CD4-positive, alpha-beta T cell (primary cell): ENCODE measurements at places on chromosomes 1 and 21.

DNA sequence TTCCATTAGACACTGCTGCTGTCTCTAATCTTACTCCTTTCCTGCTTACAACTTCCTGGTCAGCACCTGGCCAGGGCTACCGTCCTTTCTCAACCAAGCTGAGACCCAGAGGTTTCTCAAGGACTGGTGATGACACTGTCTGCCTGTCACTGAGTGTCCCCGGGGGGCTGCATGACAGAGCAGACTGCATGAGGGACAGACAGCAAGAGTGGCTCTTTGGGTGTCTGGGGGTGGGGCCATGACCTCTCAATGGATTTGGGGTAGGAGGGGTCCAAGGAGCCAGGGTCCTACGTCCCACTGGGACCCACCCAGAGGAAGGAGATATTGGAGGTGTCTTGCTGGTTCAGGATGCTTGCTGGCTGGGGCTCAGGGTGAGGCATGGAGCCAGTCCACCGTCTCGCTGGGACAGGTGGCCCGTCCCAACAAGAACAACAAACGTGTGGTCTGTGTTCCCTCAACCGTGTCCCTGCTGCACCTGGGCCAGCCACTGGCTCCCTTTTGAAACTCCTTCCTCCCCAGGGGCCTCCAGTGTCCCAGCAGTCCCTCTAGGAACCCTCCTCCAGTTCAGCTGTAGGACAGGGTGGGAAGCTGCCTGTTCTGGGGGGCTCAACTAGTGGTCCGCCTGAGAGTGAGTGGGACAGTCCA lies 344.6 kb upstream of the AJAP1 start:
- no peak for DNase-seq

- no peak for DNase-seq
Observed at GRCh38 chr1:189646066-189646465, 831.6 kb downstream of the BRINP3 start.

- DNase-seq: no peak
Observed at GRCh38 chr1:31208361-31208945, 31.2 kb downstream of the NKAIN1 start.

GRCh38 chr1:187244623-187245022 lies 415.9 kb downstream of the PLA2G4A start:
- no peak for DNase-seq

DNA sequence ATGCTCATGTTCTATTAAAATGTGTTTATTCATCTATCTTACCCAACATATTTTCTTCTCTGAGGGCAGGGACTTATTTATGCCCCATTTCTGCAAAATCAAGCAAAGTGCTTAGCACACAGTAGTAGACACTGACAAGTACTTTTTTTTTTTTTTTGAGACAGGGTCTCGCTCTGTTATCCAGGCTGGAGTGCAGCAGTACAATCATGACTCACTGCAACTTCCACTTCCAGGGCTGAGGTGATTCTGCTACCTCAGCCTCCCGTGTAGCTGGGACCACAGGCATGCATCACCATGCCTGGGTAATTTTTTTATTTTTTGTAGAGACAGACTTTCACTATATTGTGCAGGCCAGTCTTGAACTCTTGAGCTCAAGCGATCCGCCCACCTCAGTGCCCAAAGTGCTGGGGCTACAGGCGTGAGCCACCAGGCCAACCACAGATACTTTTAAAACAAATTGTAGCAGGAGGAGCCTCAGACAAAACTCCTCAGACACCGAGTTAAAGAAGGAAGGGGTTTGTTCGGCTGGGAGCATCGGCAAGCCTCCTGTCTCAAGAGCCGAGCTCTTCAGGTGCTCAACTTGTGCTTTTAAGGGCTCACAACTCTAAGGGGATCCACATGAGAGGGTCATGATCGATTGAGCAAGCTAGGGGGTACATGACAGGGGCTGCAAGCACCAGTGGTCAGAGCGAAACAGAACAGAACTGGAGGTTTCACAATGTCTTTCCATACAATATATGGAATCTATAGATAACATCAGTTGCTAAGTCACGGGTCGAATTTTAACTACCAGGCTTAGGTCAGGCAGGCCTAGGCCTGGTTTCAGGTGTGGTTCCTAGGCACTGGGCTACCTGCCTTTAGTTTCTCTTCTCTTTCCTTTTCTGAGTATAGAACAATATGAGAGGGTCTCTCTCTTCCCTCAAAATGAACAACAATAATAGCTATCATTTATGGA lies 5.7 kb upstream of the TMEM167B start:
- DNase-seq: no peak

- no peak for DNase-seq
Observed at GRCh38 chr1:36455386-36455785, 5.1 kb upstream of the OSCP1 start.

DNA sequence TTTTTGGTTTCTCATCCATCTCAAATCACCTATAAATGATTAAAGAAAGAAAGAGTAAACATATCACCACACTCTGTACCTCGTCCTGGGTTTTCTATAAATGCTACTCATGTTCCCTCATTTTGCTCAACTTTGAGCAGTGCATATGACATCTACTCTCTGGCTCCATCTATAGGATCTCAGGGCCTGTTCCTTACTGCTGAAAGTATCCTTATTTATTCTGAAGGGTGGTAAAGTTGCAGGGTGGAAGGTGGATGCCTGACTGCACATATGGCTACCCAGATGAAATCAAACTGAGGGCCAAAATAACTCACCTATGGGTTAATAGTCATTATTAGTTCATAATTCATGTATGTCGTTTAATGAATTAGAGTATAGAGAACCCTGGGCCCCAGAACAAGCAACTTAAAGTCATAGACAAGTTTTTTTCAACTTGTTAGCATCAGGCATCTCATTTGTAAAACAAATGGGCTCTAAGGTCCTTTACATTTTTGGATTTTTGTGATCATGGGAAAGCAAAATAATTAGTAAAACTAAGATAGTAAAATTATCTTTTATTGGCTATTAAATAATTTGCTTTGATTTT lies 46.5 kb downstream of the NCF2 start:
- DNase-seq: no peak

DNA sequence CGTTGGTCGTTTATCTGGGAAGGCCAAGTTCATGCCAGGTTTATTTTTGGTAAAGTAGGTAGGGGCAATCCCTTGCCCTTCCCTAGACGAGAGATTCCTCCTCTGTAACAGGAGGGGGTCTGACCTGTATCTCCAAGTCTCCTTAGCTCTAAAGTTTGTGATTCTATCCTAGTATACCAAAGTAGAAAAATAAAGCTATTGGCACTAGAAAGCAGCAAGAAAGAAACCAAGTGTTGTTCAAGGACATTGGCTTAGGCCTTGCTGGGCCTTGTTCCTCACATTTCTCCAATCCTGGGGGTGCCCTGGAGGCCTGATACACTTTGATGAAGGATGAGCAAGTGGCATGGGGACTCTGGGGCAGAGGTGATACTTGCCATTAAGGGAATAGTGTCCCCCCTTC lies 814 bp downstream of the MTARC2 start:
- DNase-seq: no peak

DNA sequence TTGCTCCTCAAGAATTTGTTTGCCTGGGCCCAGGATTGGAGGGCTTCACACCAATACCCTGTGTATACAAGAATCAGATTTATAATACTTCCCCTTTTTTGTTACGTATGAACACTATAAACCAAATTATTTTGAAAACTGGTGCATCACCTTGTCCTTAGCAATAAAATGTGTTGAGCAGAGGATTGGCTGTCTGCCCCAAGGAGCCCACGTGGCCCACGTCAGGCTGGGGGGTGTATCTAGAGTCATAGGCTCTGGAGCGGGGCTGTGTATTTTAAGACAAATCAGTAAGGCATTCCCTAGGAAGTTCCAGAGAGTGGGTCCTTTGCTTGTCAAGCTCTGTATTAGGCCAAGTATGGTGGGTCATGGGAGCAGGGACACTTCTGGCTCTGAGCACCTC lies 2.0 kb upstream of the ST3GAL3 start:
- DNase-seq: no peak

- DNase-seq: no peak
Observed at GRCh38 chr1:79497193-79497773, 490.8 kb upstream of the ADGRL4 start.

DNA sequence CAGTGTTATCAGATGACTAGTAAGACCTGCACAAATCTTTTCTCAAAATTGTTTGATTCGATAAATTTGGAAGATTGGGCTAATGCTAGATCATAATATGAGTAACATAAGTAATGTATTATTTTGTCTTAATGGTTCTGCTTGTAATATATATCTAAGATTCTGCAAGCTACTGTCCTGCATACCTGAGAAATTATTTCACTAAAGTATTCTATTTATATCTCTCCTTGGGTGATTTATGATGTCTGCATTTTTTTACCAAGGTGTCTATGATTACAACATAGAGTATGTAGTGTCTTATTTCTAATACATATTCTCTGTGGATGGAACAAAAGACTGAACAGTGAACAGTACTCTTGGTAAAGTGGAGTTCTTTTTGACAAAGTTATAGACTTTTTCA lies 166.6 kb downstream of the CLEC20A start:
- DNase-seq: no peak

- no peak for DNase-seq
Observed at GRCh38 chr1:170356585-170356984, 175.4 kb upstream of the GORAB start.

- DNase-seq: no peak
Observed at GRCh38 chr1:65255035-65255655, 54.2 kb upstream of the DNAJC6 start.

GRCh38 chr1:246515390-246516005 lies 8.4 kb upstream of the SMYD3 start:
- no peak for DNase-seq

GRCh38 chr1:154154534-154155191 lies at the start of gene NUP210L:
NUP210L (minus strand) TSS chr1:154155073.
- DNase-seq: no peak

DNA sequence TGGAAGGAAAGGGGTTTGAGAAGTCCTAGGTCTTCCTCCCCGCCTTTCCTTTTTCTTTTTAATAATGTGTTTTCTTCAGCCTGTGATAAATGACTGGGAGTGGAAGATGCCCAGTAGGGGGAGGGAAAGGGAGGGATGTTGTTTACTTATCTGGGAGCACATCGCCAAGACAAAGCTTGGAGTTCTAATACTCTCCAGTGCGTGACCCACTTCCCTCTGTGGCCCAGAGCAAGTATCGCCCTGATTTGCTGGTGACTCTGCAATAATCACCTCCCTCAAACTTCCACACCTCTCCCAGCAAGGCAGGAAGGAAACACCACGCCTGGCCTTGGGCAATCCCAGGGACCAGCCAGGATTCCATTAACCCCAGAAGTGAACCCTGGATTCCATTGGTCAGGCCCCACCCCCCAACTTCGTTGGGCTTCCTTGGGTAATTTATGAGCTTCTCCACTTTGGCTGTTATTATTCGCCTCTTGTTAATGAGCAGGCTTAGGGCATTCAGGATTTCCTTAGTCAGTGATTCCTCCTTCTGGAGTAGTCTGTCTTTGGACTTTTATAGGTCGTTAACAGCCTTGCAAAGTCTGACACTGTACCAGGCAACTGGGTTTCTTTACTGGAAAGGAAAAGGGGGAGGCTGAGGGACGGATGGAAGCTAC lies 24.3 kb upstream of the GRHL3 start:
- DNase-seq: no peak

DNA sequence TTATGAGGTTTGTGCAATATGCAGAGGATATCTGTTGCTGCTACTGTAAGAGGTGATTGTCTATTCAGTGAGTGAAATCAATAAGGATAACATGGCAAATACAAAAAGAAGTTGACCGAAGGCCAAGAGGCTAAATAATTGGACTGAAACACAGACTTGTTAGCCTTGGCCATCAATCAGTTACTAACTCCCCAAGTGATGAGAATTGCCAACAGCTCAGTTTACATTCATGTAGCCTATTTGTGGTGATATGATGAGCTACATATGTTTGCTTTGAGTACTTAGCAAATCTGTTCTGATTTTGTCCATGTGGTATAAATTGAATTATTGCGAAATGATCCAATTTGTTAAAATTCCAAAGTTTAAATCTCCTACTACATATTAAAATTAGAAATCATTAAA lies 68.6 kb upstream of the VAV3 start:
- DNase-seq: no peak

DNA sequence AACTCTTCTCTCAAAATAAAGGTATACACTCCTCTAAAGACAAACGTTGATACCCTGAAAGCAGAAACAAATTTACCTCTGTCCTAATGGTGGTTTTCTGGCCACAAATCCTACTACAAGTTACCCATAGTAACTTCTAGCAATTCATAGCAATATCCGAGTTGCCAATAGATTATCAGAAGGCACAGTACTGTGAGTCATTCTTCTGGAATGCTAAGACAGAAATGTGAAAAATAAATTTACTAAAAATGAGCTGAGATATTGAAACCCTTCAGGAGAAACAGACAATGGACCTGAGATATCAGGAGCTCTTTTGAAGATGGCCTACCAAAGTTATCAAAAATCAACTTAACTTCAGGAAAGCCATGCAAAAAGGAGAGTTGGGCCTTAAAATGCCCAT lies 715.0 kb upstream of the ADAMTS5 start:
- no peak for DNase-seq

DNA sequence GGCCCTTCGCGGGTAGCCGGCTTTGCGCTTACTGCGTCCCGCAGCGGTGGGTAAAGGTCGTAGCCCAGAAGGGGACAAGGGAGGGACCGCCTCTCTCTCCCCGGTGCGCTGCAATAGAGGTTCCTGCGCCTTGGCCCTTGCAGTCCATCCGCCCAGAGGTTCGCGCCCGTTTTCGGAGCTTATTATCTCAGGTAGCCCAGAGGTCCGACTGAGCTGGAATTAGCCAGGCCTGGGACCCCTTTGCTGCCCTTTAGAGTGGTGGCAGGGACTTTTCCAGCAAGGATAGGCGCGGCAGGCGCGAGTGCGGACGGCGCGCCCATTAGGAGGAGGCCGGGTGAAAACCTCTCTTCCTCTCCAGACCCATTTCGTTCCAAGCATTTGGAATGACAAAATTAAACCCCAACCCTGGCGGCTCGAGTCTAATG lies 5.0 kb downstream of the LHX4 start:
- no peak for DNase-seq

DNA sequence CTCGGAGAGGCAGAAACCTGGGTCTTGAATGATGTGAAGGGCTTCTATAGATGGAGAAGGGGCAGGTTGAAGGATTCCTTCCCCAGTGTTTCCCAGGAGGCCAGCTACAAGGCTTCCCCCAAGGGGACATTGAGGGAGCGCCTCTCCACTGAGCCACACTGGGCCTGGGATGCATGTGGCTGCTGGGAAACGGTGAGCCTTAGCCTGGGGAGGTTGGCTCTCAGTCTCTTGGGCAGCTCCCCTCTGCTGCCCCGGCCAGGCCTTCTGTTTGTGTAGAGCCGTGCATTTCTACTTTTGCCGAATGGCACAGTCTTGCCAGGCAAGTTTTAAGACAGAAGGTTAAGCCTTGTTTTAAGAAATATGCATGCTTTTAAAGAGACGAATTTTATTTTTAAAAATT lies 254.4 kb upstream of the POU3F1 start:
- DNase-seq: no peak

DNA sequence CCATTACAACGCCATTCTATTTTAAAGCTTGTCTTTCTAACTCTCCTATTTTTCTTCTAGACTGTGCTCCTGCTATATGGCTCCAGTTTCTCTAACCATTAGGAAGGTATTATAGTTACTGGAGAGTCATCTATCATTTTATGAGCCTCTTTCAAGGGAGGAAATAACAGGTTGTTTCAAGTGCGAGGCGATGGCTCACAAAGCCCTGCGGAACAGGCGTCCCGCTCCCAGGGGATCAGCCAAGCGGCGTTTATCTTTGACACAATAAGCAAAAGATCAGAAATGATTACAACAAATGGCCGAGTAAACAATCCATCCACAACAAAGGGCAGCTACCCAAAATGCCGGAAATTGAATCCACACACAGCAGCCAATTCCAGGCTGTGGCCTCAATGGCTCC lies 249.5 kb upstream of the POU3F1 start:
- no peak for DNase-seq

GRCh38 chr1:32180186-32181060 lies 948 bp downstream of the TXLNA start:
- no peak for DNase-seq
